ENCODE measurements at places on chromosomes 12 and 14.

GRCh38 chr12:102061560-102062418, at the start of gene WASHC3:
TSS of gene WASHC3 (minus strand) at chr12:102061991. CDS start at chr12:102061962, 29 bp downstream.
- DNase-seq, result peak; percentile 94

DNA sequence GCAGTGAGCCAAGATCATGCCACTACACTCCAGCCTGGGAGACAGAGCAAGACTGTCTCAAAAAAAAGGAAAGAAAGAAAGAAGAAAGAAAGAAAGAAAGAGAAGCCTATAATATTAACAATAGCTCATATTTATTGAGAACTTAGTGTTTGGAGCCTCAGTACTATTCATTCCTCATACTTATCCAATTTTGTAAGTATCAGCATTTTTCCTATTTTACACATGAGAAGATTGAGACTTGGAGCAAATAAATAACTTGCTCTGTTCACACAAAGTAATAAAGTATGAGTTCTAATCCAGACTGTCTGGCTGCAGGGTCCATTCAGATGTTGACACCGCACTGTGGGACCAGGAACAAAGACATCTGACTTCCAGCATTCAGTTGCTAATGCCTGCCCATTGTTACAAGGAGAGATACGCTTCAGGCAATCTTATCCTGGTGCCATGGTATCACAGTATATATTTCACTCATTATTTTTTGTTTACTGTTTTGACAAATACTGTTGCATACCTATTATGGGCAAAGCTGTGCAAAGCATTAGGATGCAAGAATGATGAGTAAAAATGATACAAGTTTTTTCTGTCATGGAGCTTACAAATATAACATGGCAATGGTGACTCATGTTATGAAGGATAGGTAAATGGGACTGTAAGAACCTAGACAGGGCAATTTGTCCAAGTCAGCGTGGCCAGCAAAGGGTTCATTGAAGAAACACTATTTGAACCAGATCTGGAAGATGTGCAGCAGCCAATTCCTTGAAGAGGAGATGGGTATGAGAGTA, 21.4 kb upstream of the TMTC2 start:
- DNase-seq, result no peak

DNA sequence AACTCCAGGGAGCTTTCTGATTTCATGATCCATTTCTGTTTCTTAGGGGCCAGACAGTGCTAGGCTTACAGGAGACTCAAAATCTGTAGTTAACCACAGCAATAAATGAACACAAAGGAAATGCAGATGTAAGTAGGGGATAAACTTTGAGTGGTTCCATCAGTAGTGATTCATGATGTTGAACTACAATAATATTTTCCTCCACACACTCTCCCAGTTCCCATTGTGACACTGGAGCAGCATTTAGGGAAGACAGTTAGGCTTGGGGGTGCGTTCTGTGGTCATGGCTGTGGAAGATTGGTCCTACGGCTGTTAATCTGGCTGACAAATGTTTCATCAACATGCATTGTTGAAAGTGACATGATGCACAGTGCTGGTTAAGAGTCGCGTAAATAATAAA, 66.9 kb downstream of the HMGA2 start:
- DNase-seq, result no peak

DNA sequence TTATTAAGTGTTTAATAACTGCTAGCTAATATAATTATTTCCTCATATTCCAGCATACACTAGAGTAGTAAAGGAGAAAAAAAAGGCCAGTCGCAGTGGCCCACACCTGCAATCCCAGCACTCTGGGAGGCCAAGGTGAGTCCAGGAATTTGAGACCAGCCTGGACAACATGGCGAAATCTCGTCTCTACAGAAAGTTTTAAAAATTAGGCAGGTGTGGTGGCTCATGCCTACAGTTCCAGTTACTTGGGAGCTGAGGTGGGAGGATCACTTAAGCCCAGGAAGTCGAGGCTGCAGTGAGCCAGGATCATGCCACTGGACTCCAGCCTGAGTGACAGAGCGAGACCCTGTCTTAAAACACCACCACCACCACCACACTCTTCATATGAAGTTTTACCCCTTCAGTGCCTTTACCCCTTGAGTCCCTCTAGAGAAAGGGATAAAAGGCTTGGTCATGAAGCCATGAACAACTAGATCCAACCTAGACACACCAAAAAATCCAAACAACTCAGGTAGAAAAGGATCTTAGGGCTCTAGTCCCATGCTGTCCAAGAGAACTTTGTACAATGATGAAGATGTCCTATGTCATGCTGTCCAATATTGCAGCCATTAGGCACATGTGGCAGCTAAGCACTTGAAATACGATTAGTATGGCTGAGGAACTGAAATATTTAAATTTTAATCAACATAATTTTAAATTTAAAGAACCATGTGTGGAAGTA, 29.6 kb downstream of the ATXN2 start:
- no peak for DNase-seq

- no peak for DNase-seq
These were observed 263.9 kb downstream of the KCNC2 start for GRCh38 chr12:74945771-74946198.

GRCh38 chr12:93347054-93347785, 30.5 kb upstream of the NUDT4 start:
- DNase-seq, result no peak

- DNase-seq, result no peak
These were observed 277.6 kb downstream of the ADGRD1 start for GRCh38 chr12:131231032-131231980.

GRCh38 chr12:41277946-41278267, 89.8 kb downstream of the PDZRN4 start:
- DNase-seq, result no peak

DNA sequence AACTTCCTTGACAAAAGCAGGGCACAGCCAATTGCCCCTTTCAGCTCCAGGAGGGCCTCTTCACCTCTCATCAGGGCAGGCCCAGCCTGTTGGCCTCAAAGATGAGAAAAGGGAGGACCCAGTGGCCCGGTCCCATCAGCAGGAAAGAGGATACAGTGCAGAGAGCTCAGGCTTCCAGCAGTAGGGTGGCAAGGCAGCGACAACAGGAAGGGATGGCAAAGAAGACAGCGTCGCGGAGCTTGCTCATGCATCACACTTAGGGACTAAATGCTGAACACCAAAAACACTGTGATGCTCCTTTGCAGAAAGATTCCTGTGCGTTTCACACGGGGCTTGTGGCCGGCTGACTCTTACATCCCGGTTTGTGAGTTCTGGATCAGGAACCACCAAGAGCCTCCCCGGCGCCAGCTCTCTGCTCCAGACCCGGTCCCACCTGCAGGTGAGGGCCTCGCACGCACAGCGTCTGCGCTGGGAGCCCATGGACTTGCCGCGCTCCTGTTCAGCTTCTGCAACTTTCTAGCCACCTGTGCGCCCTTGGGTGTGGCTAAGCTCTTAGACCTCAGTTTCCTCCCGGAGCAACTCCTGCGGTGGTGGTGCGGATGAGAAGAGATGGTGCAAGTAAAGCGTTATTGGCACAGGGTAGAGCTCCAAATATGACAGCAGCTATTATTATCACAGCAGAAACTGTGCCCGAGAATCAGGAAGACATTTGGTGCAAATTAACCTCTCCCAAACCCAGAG, 15.3 kb upstream of the BCL7A start:
- no peak for DNase-seq

DNA sequence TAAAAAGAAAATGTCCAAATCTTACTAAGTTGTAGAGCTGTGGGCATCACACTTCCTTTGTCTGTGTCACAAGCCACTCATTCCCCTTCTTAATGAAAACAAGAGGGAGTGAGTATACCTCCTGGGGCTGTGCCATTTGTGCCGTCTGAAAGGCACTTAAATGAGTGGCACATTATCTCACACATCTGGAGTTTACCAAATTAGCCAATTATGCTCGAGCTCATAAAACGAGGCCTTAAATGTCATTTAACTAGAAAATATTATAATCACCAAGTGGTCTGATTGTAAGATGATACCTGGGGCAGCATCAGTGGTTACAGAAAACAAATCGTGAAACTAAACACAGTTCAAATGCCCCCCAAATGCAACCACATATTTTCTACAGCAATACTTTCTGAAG, 146.1 kb downstream of the PAX9 start:
- no peak for DNase-seq

DNA sequence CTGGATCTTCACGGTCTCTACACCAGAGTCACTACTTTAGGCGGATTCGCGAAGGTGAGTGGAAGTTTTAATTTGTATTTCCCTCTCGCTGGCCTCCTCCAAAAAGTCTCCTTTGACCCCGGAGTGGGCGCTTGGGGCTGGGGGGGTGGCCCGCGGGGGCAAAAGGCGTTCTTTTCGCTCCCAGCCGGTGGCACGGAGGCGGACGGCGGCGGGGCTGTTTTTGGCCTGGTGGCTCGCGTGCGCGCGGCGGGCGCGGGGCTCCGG, 510 bp downstream of the ARID2 start:
- DNase-seq, result no peak

DNA sequence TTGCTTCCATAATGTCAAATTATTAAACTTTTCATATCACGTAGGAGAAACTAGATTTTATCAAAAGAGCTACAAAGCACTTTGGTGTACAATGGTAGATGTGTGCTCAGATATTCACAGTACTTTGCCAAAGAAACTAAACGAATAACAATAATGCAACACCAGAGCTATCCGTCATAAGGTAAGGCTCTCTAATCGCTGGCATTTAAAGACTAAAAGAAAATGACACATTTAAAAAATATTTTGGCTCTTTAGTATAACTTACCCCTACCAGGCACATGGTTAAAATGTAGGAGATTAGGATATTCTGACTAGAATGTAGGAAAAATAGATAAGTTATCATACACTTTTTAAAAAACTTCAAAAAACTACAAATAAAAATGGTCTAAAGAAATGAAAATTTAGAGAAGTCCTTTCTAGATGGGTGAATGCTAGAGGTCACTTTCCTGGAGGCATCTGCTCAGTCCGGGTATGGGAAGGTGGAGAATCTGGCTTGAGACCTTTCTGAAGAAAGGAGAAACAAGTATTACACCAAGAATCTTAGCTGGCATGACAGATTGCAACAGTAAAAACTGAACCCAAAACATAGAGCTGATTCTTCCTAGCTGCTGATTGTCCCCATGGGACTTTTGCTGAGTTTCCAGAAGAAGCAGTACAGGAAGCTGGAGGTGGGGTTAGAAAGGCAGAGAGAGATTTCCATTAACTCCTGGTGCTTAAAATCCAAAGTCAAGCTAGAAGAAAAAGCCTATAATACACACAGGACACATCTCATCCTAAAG, 67.9 kb downstream of the FAR2 start:
- DNase-seq, result no peak

- no peak for DNase-seq
These were observed 43.3 kb downstream of the GIT2 start for GRCh38 chr12:109952873-109953272.

- no peak for DNase-seq
These were observed 32.4 kb downstream of the EPS8 start for GRCh38 chr12:15756822-15757221.

DNA sequence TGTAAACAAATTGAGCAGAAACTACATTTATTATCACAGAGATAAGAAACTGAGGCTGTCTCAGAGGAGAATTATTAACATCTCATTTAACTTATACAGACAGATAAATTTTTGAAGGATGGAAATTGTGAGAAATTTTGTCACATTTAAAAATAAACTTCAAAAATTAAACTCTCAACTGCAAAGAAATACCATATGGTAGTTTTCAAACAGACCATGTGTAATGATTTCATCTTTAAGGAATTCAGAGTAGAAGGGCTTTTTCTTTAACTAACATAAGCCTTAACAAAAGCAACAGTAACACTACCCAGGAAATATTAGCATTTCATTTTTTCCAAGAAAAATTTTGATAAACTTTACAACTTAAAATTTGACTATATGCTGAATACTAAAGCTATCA, 26.6 kb downstream of the NUP37 start:
- peak; percentile 4 for DNase-seq

DNA sequence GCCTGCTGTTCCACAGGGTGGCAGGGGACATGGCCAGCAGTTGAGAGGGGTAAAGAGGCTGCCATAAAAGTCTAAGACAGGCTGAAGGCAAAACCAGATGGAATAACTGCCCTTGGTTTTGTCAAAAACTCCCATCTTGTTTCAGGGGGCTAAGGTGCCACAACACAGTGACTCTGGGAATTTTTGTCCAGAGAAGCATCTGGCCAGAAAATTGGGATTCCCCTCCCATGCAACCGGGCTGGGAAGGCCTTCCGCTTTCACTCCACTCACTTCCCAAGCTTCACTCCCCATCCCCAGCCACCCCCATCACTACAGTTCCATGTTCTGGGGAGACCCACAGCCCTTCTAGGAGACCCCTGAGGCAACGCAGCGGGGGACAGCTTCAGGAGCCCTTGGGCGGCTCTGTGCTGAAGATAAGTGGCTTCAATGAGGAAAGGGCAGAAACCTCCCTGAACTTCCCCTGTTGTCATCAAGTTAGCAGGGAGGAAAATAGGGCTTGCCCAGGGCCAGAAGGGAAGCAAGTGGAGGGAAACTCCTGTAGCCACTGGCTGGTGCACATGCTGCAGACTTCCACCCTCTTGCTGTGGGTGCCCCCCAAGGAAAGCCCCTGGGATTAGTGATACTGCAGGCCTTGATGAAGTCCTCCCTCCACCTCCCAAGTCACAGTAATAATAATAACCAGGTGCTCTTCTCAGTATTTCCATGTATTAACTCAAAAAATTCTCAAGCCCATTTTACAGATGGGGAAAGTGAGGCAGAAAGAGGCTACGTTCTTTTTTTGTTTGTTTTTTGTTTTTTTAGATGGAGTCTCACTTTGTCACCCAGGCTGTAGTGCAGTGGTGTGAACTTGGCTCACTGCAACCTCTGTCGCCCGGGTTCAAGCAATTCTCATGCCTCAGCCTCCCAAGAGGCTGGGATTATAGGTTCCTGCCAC, 6.0 kb downstream of the TMEM229B start:
- no peak for DNase-seq

DNA sequence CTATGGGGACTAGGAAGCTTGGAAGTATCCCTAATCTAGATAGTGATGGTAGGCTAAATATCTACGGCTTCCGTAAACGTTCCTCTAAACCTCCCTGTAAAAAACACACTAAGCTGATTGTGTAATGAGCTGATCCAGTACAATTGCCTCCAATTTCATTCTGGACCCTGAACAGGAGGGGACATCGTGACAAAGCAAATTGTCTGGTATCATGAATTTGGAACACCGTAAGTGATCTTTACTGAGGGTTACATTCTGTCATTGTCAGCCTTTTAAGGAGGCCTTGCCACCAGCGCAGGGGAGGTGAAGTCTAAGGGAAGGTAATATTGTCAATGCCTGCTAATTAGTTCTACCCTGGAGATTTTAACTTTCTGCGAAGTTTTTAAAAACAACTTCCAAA, 487 bp upstream of the MGST1 start:
- no peak for DNase-seq

DNA sequence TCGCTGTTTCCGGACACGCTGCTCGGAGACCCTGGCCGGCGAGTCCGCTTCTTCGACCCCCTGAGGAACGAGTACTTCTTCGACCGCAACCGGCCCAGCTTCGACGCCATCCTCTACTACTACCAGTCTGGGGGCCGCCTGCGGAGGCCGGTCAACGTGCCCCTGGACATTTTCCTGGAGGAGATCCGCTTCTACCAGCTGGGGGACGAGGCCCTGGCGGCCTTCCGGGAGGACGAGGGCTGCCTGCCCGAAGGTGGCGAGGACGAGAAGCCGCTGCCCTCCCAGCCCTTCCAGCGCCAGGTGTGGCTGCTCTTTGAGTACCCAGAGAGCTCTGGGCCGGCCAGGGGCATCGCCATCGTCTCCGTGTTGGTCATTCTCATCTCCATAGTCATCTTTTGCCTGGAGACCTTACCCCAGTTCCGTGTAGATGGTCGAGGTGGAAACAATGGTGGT, 90.0 kb downstream of the GALNT8 start:
- DNase-seq, result no peak
